ENCODE measurements at places on chromosomes 6 and 20.

- no peak for DNase-seq
Observed at GRCh38 chr6:54463354-54464024, 155.2 kb downstream of the TINAG start.

DNA sequence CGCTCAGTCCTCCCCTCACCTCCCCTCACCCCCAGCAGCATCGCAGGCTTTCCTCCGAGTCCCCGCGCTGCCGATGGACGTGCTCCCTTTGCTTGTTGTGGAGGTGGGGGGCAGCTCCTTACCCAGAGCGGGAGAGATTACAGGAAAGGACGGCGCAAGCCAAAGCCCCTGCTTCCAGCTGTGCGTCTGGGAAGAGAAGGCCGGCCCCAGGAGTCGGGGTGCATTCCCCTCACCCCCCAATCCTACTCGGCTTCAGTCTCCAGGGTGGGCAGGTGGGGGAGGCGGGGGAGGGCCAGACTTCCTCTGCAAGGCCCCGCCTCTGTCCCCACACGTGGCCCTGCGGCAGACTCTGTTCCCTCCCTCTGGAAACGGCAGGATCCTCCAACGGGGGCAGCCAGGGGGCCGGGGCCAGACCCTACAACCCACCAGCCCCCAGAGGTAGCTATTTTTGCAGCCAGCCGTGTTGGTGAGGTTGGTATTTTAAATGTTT, 43.6 kb downstream of the NTSR1 start:
- DNase-seq = no peak

DNA sequence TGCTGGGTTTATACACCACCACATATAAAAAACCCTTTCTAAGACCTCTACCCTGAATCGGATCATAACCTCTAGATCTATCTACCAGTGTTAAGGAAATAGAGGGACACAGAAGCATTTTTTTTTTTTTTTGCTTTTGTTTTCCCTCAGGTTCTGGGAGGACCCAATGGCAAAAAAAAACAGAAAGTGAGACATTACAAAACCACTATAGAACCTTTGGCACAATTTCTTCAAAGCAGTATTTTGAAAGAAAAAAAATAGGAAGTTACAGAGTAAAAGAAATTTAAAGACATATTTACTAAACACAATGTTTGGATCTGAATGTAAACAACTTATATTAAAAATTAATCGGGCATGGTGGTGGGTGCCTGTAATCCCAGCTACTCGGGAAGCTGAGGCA, 1258.7 kb upstream of the GJE1 start:
- DNase-seq = no peak

- no peak for DNase-seq
Observed at GRCh38 chr20:44204156-44204831, 6.3 kb downstream of the OSER1 start.

- no peak for DNase-seq
Observed at GRCh38 chr6:108562503-108562993, 1.8 kb downstream of the FOXO3 start.

GRCh38 chr6:17280552-17281090, 540 bp upstream of the RBM24 start:
- peak; percentile 9 for DNase-seq
